ENCODE measurements at places on chromosomes 12 and 14. TPM values are rescaled to one million over a fixed set of nuclear protein-coding genes. Genes with fewer than 3 reads are reported as not detected.

GRCh38 chr12:93502802-93503623, 35.7 kb downstream of the MRPL42 start:
- DNase-seq, result peak; percentile 61
- no peak overlapping the region for H3K4me3 ChIP-seq
- H3K27me3 ChIP-seq, result no peaks in the 10 kb centered on the region
- no peaks in the 10 kb centered on the region for H3K4me1 ChIP-seq

DNA sequence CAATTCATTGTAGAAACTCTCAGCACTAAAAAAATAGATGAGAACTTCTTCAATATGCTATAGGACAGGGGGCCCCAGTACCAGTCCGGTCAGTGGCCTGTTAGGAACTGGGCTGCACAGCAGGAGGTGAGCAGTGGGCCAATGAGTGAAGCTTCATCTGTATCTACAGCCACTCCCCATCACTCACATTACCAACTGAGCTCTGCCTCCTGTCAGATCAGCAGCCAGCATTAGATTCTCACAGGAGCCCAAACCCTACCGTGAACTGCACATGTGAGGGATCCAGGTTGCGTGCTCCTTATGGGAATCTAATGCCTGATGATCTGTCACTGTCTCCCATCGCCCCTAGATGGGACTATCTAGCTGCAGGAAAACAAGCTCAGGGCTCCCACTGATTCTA, 15.7 kb upstream of the ANO2 start:
- H3K27me3 ChIP-seq, result no peaks in the 10 kb centered on the region
- no peak for DNase-seq
- H3K27ac ChIP-seq, result no peak overlapping the region
- H3K4me1 ChIP-seq, result peaks cover 16% of the 10 kb centered on the region
- H3K36me3 ChIP-seq, result no peaks in the 10 kb centered on the region
- H3K4me3 ChIP-seq, result no peak overlapping the region

- H3K27me3 ChIP-seq, result no peaks in the 10 kb centered on the region
- H3K27ac ChIP-seq, result no peak overlapping the region
- DNase-seq, result no peak
- H3K4me3 ChIP-seq, result no peak overlapping the region
- H3K4me1 ChIP-seq, result peaks cover 2% of the 10 kb centered on the region
- H3K36me3 ChIP-seq, result no peaks in the 10 kb centered on the region
Measured at GRCh38 chr12:15608941-15609340, 180.2 kb downstream of the EPS8 start.

GRCh38 chr14:71036433-71036832, 129.2 kb downstream of the PCNX1 start:
- H3K4me3 ChIP-seq, result no peak overlapping the region
- no peaks in the 10 kb centered on the region for H3K27me3 ChIP-seq
- H3K27ac ChIP-seq, result no peak overlapping the region
- H3K36me3 ChIP-seq, result peaks cover 34% of the 10 kb centered on the region
- no peak for DNase-seq

DNA sequence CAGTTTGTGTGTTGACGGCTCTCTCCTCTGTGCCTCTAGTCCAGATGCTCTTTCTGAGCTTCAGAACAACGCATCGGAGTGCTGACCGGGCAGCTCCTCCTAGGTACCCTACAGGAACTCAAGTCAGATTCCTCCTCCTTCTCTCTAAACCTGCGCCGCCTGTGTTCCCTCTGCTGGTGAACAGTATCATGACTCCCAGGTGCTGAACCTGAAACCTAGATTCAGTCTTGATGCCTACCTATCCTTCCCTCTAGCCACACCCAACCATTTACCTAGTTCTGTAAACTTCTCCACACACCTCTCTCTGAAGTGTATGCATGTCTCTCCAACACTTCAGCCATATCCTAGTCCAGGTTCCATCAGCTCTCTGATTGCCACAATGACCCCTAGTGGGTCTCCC, 112.7 kb downstream of the EFCAB11 start:
- H3K27ac ChIP-seq, result no peak overlapping the region

GRCh38 chr12:2284321-2284813, 231.6 kb downstream of the CACNA1C start:
- peak; percentile 98 for DNase-seq
- H3K4me1 ChIP-seq, result peaks cover 70% of the 10 kb centered on the region
- no peaks in the 10 kb centered on the region for H3K36me3 ChIP-seq
- H3K4me3 ChIP-seq, result peak overlapping the region; percentile 7

- H3K27ac ChIP-seq, result no peak overlapping the region
- H3K4me3 ChIP-seq, result no peak overlapping the region
- H3K4me1 ChIP-seq, result no peaks in the 10 kb centered on the region
- DNase-seq, result no peak
- no peaks in the 10 kb centered on the region for H3K27me3 ChIP-seq
- H3K36me3 ChIP-seq, result no peaks in the 10 kb centered on the region
Measured at GRCh38 chr12:52980096-52980649, 26.1 kb upstream of the EIF4B start.

DNA sequence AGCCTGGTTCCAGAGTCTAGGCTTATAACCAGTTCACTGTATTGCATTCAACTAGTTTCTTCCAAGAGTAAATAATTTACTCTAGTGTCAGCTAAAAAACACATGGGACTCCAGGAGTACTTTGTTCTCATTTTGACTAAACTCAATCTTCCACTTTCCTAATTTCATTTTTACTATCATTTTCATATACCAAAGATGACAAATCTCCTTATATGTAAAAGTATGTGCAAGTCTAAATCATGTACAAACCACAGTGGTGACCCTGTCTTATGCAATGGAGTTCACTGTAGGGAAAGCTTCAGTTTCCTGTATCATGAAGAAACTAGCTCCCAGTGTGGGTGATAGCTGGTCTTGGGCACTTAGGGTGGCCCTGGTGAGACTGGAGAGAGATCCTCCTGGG, 151.6 kb downstream of the HELB start:
- H3K36me3 ChIP-seq, result no peaks in the 10 kb centered on the region
- peaks cover 37% of the 10 kb centered on the region for H3K27me3 ChIP-seq
- DNase-seq, result no peak
- no peaks in the 10 kb centered on the region for H3K4me1 ChIP-seq

GRCh38 chr12:97223419-97223818, 239.2 kb upstream of the RMST start:
- H3K27ac ChIP-seq, result no peak overlapping the region
- no peaks in the 10 kb centered on the region for H3K36me3 ChIP-seq
- no peaks in the 10 kb centered on the region for H3K4me1 ChIP-seq
- DNase-seq, result no peak

DNA sequence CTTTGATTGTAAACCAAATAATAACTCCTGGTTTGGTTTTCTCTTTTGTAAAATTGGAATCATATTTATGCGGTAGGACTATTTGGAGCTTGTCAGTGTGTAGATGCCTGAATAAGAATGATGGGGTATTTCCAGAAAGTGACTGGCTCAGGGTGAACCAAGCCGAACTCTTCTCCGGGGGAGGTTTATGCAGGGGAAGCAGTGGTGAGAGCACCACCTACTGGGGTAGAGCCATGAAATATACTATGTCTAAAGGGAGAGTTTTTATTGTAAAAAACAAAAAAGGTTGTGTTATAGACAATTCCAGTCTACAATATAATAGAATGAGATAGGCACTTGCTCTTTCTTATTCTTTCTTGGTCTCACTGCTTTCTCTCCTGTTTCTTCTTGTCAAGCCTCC, 222.9 kb upstream of the SLC16A7 start:
- no peaks in the 10 kb centered on the region for H3K36me3 ChIP-seq
- no peaks in the 10 kb centered on the region for H3K4me1 ChIP-seq
- peak; percentile 22 for DNase-seq
- H3K27ac ChIP-seq, result no peak overlapping the region

DNA sequence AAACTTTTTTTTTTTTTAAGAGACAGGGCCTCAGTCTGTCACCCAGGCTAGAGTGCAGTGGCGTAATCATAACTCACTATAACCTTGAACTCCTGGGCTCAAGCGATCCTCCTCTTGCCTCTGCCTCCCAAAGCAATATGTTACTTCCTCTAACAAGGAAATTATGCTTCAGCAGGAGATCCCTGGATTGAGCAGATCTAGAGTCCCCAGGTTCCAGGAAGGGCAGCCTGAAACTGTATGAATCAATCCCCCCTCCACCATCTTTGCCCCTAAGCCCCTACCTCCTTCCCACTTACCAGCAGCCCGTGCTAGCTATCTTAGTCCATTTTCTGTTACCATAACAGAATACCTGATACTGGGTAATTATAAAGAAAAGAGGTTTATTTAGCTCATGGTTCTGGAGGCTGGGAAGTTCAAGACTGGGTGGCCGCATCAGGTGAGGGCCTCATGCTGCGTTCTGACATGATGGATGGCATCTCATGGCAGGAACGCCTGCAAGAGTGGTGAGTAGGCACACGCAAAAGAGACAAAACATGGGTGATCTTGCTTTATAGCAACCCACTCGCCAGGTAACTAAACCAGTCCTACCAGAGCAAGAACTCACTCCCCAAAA, 5.0 kb downstream of the TAMALIN start:
- H3K27me3 ChIP-seq, result no peaks in the 10 kb centered on the region
- H3K4me1 ChIP-seq, result peaks cover 26% of the 10 kb centered on the region
- no peak for DNase-seq
- no peaks in the 10 kb centered on the region for H3K36me3 ChIP-seq
- H3K4me3 ChIP-seq, result no peak overlapping the region

- no peaks in the 10 kb centered on the region for H3K4me1 ChIP-seq
- no peaks in the 10 kb centered on the region for H3K27me3 ChIP-seq
- H3K36me3 ChIP-seq, result no peaks in the 10 kb centered on the region
- H3K27ac ChIP-seq, result no peak overlapping the region
Measured at GRCh38 chr14:21043974-21044618, 1.9 kb downstream of the RNASE7 start.

GRCh38 chr12:64446295-64446694, 5.6 kb upstream of the TBK1 start:
- H3K4me3 ChIP-seq, result no peak overlapping the region
- DNase-seq, result no peak
- no peaks in the 10 kb centered on the region for H3K4me1 ChIP-seq
- H3K27ac ChIP-seq, result no peak overlapping the region
- H3K27me3 ChIP-seq, result no peaks in the 10 kb centered on the region
- H3K36me3 ChIP-seq, result peaks cover 86% of the 10 kb centered on the region

DNA sequence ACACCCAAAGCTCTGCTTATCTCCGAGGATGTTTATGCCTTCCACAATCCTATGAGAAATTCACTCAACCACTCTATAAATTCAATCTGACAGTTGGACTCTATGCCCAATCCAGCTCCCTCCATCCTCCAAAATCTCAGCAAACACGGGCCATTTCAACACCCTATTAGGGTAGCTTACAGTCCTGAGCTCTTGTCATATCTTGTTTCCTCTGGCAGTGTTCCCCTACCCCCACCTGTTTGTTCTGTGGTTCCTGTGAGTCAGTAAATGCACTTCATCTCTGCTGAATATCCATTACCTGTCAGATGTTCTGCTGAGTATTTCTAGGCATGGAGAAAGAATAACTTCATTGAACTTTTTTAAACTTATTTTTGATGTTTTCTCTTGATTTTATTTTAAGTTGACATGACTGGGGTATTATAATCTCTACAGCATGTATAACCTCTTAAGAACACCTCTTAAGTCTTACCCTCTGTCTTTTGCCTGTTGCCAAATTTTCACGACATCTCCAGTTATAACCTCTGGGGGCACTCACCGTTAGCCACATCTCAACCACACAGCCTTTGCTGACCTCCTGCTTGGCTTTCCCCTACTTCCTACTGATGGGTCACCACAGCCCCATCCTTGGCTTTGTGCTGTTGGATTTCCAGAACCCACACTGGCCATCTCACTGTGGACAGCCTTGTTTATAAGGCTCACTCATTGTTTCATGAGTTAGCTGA, 317.0 kb upstream of the TMPO start:
- DNase-seq, result no peak
- H3K4me1 ChIP-seq, result no peaks in the 10 kb centered on the region
- no peaks in the 10 kb centered on the region for H3K36me3 ChIP-seq
- H3K4me3 ChIP-seq, result no peak overlapping the region
- H3K27me3 ChIP-seq, result no peaks in the 10 kb centered on the region

DNA sequence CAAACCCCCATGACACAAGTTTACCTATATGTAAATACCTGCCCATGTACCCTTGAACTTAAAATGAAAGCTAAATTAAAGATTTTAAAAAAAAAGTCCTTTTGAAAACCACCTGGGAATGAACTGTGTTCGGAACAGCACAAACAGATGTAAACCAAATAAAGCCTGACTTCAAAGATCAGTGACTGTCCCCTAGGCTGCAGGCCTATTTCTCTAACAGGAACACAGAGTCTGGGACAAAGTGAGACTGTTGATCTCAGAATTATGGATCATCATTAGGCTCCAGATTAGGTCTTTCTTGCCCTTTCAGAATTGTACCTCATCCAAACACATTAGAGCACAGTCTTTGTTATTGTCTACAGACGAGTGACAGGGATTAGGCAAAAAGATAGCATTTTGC, 54.6 kb downstream of the PAH start:
- peaks cover 4% of the 10 kb centered on the region for H3K27me3 ChIP-seq
- no peaks in the 10 kb centered on the region for H3K4me1 ChIP-seq
- H3K4me3 ChIP-seq, result no peak overlapping the region
- H3K27ac ChIP-seq, result no peak overlapping the region
- no peaks in the 10 kb centered on the region for H3K36me3 ChIP-seq

DNA sequence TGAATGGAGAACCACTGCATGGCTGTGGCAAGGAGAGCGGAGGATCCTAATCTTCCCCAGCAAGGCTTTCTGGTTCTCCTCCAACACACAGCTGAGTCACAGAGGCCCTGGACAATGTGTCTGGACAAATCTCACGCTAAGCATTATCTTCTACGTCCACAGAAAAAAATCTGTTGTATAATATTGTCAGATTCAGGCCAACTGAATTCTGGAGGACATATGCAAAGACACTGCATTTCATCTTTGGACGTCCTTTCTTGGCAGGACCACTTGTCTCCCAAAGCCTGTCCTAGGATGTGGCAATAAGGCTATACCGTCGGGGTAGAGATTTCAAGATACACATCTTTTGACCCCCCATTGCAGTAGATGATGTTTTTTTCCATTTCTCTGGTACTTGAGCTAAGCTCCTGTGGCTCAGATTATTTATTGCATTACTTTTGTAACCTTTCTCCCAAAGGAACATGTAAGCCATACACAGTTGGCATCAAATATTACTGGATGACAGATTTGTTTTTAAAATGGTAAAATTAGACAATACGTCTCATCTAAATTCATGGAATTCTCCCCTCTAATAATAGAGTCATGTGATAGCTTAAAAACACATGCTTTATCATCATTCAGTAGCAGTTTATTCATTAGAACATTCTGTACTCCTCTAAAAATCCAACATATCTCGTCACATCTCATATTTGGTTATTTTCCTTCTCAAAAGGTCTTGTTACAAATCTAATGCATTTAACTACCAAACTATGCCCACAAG, 19.4 kb downstream of the LMO3 start:
- H3K27ac ChIP-seq, result peak overlapping the region; percentile 17
- H3K4me1 ChIP-seq, result peaks cover 11% of the 10 kb centered on the region
- no peaks in the 10 kb centered on the region for H3K27me3 ChIP-seq
- no peaks in the 10 kb centered on the region for H3K36me3 ChIP-seq
- DNase-seq, result no peak

GRCh38 chr12:88185988-88186387, 43.9 kb downstream of the TMTC3 start:
- DNase-seq, result peak; percentile 22
- no peaks in the 10 kb centered on the region for H3K36me3 ChIP-seq
- no peak overlapping the region for H3K4me3 ChIP-seq
- H3K27me3 ChIP-seq, result no peaks in the 10 kb centered on the region
- H3K4me1 ChIP-seq, result no peaks in the 10 kb centered on the region
- H3K27ac ChIP-seq, result no peak overlapping the region

P2RX2 gene
- total RNA-seq, result not detected

GUCY2C gene
- not detected for total RNA-seq

ANAPC5 gene
- total RNA-seq, result 145 TPM

KRT72 gene
- total RNA-seq, result not detected

KLRC3 gene
- total RNA-seq, result not detected

GPR162 gene
- 23.2 TPM for total RNA-seq
